ENCODE measurements at places on chromosomes 5 and 9. TPM values are rescaled to one million over a fixed set of nuclear protein-coding genes. Genes with fewer than 3 reads are reported as not detected.
A peak's percentile ranks its signal among the peaks of the same experiment; 100 is the strongest.

The OBP2B gene
- total RNA-seq: not detected

The NRARP gene
- 6.8 TPM for total RNA-seq

The PCDHA6 gene
- total RNA-seq: not detected

The SPINK6 gene
- total RNA-seq: not detected

The GDNF gene
- total RNA-seq: 0.41 TPM

DNA sequence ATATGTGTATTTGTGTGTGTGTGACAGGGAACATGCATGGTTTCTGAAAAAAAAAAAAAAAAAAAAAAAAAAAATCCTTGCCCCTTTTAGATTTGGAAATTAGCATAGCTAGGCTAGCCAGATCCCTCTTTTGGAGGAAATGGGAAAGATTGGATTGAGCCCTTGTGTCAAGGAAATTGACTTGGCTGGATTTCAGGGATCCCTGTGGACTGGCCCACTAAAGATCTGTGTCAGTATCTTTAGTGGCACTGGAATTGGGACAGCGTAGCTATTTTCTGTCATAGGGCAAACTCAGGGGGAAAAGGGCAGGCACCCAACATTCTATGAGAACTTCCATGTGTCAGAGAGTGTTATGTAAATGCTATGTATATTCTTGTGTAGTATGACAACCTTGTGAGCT, 35.4 kb downstream of the SH3GL2 start:
- no peak for DNase-seq

GRCh38 chr9:124120272-124120671, 108.7 kb downstream of the LHX2 start:
- DNase-seq: no peak

- DNase-seq: peak; percentile 73
Observed at GRCh38 chr9:128863647-128864046, 18.1 kb downstream of the KYAT1 start.

- no peak for DNase-seq
Observed at GRCh38 chr9:114629563-114630090, 18.5 kb downstream of the TMEM268 start.

GRCh38 chr9:110980261-110980660, 58.0 kb downstream of the LPAR1 start:
- no peak for DNase-seq

DNA sequence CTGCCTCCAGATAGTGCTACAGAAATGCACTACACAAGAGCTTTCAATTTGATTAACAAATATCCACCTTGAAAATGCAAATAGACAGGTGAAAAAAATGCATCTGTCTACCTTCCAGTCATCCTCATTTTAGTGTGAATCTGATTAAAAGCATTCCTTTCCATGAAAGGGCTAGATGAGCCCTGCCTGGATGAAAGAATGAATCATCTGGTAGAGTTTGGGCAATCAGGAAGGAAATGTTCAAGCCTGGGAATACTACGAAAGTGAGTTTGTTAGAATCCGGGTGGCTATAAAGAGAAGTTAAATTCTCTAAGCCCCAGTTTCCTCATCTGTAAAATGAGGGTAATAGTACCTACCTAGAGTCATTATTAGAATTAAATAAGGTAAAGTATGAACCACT, 142.6 kb downstream of the FAM114A2 start:
- no peak for DNase-seq

GRCh38 chr5:86329318-86329717, 288.4 kb upstream of the COX7C start:
- DNase-seq: no peak

- DNase-seq: no peak
Observed at GRCh38 chr5:54195701-54196100, 114.7 kb downstream of the ARL15 start.

Data from right cardiac atrium (tissue), 5 donors.